Hematopoietic multipotent progenitor cell treated with erythropoietin and hydrocortisone succinate and interleukin-3 and kit ligand, for 8 days (in vitro differentiated cells): ENCODE measurements at places on chromosomes 2 and 18.

DNA sequence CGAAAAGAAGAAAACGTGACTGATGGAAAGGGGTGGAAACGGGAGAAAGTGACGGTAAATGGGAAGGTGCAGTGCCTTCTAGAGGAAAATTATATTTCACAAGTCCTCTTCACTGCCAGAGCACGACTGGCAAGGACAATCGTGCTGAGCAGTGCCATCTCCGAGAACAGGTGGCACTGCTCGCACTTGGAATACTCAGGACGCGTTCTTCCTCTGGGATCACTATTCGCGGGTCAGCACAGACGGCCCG is 364 bp downstream of the STAT1 start:
- peak; percentile 38 for DNase-seq

DNA sequence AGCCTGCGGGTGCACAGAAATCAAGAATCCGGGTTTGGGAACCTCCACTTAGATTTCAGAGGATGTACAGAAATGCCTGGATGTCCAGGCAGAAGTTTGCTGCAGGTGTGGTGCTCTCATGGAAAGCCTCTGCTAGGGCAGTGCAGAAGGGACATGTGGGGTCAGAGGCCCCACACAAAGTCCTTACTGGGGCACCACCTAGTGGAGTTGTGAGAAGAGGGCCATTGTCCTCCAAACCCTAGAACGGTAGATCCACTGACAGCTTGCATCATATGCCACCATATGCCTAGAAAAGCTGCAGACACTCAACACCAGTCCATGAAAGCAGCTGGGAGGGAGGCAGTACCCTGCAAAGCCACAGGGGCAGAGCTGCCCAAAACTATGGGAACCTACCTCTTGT is 833.0 kb downstream of the TMEM182 start:
- no peak for DNase-seq

DNA sequence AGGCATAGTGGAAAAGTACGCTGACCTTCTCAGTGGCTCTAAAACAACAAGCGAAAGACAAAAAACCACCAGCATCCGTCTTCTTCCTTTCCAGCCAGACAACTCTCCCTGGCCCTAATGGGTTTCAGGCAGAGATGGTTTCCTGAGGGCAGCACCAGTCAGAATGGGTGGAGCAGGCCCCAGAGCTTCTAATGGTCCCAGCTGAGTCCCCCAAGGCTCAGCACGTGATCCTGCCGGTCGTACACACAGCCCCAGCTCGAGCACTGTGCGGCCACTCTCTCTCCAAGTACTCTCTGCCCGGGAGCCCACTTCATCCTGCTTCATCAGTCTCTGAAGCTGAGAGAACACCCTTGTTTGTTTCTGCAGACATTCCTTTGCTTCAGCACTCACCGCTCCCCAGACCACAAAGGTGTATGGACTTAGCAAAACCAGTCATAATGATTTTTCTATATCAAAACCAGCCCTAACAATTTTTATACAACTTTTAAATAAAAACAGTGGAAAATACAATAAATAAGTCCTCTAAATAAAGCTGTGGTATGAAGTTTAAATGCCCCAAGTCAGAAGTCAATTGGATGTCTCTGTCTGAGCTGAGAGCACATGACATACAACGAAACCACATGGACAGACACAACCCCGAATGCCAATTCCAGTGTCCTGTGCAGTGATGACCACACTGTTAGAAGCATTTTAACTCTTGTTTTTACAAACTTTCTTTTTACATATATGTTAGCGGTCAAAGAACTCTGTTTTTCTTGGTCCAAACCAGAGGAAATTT is 63.9 kb downstream of the PARD6G start:
- DNase-seq: no peak

DNA sequence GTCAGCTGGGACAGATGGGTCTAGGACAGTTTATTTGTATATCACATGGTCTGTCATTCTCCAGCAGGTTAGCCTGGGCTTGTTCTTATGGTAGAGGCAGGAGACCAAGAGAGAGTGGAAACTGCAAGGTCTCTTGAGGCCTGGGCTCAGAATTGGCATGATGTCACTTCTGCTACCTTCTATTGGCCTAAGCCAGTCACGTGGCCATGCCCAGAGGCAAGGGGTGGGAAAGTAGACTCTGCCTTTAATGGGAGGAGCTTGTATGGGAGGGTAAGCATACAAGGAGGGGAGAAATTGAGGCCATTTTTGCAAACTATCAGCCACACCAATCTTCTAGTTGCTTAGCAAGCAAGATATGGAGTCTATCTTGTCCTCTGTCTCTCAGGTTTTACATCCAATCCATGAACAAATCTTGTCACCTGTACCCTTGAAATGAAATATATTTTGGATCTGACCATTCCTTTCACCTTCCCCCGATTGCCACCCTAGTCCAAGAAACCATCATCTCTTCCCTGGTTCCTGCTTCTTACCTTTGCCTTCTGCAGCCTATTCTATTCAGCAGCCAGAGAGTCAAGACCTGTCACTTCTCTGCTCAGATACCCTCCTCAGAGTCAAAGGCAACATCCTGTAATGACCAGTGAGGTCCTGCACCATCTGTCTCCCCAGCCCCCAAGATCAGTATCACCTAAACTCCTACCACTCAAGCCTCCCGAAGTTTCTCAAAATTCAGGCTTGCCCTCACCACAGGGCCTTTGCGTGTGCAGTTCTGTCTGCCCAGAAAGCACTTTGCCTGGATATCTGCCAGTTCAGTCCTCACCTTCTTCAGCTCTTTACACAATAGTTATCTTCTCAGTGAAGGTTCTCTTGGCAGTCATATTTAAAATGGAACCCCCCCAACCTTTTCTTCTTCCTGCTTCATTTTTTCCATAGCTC is 240.0 kb downstream of the LOXHD1 start:
- DNase-seq: peak; percentile 27

DNA sequence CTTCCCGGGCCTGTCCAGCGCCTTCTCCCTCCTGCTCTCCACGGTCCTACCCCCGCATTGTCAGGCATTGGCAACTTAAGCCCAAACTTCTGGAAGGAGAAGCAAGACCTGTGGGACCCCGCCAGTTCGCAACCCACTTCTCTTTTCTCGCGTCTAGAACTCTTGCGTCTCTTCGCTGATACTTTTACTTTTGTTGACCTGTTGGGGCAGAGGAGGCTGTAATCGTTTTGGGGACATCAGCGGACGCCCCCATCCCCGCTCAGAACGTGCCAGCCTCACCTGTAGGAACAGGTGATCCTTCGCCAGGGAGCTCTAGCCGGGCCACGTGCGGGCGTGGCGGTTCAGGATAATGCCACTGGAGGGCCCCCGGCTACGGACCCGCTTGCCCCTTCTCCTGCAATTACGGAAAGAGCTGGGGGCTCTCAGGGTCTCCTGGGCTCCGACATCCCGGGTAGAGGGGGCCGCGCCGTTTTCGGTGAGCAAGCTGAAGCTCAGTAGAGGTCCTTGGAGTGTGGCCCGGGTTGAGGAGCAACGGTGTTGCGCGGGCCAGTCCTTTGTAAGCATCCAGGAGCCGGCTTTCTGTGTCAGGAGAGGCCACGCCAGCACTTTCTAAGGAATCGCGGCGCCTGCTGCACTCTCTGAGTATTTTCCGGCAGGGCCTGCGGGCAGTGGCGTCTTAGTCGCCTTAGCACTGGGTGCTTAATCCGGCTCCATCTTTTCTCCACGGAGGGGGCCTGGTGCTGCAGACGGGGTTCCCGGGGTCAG is 1.6 kb downstream of the MTCL1 start:
- no peak for DNase-seq

GRCh38 chr2:118094503-118094902 is 6.2 kb downstream of the INSIG2 start:
- no peak for DNase-seq

DNA sequence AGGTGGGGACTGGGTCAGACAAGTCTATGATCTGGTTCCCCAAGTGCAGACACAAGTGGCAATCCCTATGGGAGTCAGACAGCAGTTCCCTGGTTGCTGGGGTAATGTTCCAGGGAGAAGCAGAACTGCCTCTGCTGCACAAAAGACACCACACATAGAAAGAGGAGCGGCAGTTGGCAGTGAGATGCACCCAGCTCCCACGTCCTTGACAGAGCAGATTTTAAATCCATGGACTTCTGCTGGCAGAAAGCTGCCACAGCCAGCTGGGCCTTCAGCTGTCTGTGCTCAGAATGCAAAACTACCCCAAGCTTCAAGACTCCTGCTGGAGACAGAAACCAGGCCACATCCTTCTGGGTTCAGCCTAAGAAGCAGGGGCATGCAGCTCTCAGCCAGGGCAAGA is 147.2 kb downstream of the ETAA1 start:
- DNase-seq: no peak

GRCh38 chr2:4909346-4910009 is 782.7 kb upstream of the SOX11 start:
- DNase-seq: no peak

- DNase-seq: no peak
Observed at GRCh38 chr2:5373200-5373599, 319.0 kb upstream of the SOX11 start.

DNA sequence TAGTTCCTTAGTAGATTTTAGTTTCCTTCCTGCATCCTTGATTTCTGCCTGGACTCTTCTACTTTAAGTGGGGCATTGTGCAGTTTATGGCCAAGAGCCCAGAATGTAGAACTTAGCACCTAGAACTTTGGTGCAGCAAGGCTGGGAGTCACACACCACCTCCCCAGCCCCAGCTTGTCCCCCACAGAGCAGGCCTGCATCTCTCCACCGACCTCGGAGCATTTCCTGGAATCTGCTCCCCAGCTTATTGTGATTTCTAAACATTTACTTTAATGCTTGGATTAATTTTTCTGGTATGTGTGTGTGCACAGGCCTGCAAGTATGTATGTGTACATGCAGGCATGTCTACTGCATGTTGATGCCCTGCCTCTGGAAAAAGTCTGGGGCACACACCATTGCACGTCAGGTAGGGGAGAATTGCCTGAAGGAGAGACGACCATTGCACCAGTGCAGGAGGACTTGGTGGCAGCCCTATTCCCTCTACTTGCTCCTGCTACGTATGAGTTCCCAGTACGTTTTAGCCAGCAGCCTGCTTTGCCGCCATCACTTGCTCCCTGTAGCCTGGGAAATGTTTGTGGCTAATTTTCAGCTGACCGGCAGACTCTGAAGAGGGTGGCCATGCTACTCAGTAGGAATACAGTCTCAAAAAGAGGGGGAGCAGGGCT is 419.9 kb upstream of the HS6ST1 start:
- DNase-seq: no peak

- DNase-seq: no peak
Observed at GRCh38 chr2:68284896-68285295, 32.6 kb upstream of the PPP3R1 start.

- DNase-seq: no peak
Observed at GRCh38 chr2:10740226-10740625, 18.8 kb downstream of the ATP6V1C2 start.

DNA sequence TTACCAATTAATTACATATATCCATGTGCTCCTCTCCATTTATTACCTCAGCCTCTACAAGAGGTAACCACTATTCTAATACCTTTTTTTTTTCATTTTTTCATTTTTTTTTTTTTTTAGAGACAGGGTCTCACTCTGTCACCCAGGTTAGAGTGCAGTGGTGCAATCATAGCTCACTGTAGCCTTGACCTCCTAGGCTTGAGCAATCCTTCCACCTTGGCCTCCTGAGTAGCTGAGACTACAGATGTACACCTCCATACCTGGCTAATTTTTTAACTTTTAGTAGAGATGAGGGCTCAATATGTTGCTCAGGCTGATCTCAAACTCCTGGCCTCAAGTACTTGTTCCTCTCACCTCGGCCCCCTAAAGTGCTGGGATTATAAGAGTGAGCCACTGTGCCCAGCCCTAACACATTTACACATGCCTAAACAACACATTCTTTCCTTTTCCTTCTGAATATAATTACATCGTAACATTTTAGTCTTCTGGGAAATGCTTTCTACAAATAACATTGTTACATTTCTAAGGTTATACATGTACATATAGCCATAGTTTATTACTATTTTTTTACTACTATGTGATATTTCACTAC is 10.5 kb downstream of the PPIL3 start:
- DNase-seq: no peak

GRCh38 chr2:230873661-230874401 is 9.1 kb downstream of the ITM2C start:
- DNase-seq: no peak

- DNase-seq: no peak
Observed at GRCh38 chr2:235836491-235836911, 331.7 kb downstream of the GBX2 start.

DNA sequence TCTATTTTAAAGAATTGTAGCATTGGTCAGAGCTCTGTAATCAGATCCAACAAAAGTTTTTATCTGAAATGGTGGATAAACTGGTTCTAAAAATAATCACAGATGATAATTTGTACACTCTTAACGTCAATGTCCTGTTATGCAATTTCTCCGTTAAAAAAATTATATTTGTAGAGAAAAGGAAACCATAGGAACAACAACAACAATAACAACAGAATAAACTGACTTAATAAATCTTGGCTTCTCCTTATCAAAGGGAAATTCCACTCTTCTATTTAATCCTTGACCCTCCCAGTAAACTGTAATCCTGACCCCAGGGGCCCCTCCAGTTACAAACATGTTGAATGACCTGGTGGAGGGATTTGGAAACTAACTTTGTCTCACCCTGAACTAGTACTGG is 78.6 kb upstream of the ZFP36L2 start:
- DNase-seq: no peak

DNA sequence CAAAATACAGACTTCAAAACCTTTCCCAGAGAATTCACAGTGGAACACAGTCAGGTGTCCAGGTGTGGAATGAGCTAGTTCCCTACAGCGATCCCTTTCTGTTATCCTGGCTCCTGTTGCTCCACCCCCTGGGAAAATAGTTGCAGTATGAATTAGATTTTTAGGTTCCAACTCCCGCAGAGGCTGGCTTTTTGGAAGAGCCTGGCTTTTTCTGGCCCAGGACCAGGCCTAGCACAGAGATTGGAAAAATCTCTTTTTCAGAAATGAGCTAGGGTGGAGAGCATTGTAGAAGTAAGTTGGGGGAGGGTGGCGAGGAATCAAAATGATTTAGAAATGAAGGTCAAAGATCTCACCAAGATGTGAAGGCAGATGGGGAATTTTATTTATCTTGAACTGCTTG is 27.1 kb downstream of the COL5A2 start:
- no peak for DNase-seq

DNA sequence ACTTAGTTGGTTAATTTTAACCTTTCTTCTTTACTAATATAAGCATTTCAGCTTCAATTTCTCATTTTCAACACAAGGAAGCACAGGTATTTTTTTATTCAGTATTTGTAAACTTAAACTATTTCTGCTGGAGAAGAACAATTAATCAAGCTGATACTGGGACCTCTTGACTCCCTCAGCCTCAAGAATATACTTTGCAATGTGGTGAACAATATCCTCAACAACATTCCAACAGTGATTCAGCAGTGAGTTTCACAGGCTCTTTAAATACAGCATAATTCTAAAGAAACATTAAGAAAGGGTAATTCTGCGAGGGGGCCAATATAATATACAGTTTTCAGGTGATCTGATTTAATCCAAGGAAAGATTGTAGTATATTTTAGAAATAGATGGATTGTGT is 10.0 kb downstream of the RAPGEF4 start:
- DNase-seq: no peak
